Mucosa of descending colon (tissue), 3 donors: ENCODE measurements at places on chromosomes 3 and 15.

DNA sequence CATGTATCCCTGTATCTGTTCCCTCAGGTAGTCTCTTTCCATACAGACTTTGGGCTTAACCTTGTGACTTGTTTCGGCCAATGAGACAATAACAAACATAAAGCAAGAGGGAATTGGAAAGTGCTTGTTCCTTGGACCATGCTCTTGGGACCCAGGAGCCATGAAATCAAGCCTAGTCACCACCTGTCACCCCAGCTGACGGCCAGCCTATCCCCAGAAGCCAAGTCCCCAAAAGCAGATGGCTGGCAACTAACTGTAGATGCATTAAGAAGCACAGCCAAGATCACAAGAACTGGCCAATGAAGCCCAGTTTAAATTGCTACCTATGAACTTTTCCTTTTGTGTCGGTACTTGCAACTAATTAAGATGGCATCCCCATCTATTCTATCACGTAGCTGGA lies 822.0 kb downstream of the CADM2 start:
- DNase-seq = no peak

DNA sequence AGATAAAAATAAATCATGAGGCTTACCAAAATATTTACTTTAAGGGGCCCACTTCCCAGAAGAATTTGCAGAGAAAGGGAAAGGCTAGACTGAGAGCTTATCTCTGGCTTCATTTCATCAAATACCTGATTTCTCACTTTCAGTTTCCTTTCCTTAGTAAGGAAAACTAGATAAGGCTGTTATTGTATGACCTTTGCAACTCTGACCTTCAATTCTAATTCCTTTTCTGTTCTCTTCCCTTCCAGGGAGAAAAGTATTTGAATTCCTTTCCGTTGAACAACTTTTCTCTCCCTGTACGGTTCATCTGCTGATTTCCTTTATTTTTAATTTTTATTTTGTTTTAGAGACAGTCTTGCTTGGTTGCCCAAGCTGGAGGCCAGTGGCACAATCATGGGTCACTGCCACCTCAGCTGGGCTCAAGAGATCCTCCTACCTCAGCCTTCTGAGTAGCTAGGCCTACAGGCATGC lies 7.1 kb upstream of the PXK start:
- no peak for DNase-seq

- no peak for DNase-seq
These were observed 156.5 kb downstream of the PDCD6IP start for GRCh38 chr3:33954956-33955355.

- no peak for DNase-seq
These were observed 23.4 kb downstream of the FNDC3B start for GRCh38 chr3:172062761-172063160.

- no peak for DNase-seq
These were observed 79.1 kb upstream of the FAN1 start for GRCh38 chr15:30824518-30825195.

GRCh38 chr3:135975536-135975935 lies 10.0 kb downstream of the PPP2R3A start:
- DNase-seq = no peak
